ENCODE measurements at places on chromosomes 12 and 14. TPM values are rescaled to one million over a fixed set of nuclear protein-coding genes. Genes with fewer than 3 reads are reported as not detected.

- DNase-seq = no peak
Observed at GRCh38 chr12:1934831-1935230, 16.4 kb upstream of the CACNA2D4 start.

- peak; percentile 60 for DNase-seq
Observed at GRCh38 chr14:31038521-31039166, 12.5 kb upstream of the STRN3 start.

GRCh38 chr12:56722832-56723231, 2.3 kb downstream of the NACA start:
- DNase-seq = no peak

FAIM2 gene
- total RNA-seq = 7.5 TPM

DNA sequence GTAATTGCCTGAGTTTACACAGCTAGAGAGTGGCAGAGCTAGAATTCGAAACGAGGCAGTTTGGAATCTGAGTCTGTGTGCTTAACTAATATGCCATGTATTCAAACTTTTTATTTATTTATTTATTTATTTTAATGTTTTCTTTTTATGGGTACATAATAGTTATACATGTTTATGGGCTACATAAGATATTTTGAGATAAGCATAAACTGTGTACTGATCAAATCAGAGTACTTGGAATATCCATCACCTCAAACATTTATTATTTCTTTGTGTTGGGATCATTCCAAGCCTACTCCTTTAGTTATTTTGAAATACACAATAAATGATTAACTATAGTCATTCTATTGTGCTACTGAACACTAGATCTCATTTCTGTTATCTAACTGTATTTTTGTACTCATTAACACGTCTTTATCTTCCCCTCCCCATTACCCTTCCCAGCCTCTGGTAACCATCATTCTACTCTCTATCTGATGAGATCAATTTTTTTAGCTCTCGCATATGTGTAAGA, 7.4 kb upstream of the KRT81 start:
- DNase-seq = no peak

MGAT4C gene
- total RNA-seq = 0.34 TPM

DNA sequence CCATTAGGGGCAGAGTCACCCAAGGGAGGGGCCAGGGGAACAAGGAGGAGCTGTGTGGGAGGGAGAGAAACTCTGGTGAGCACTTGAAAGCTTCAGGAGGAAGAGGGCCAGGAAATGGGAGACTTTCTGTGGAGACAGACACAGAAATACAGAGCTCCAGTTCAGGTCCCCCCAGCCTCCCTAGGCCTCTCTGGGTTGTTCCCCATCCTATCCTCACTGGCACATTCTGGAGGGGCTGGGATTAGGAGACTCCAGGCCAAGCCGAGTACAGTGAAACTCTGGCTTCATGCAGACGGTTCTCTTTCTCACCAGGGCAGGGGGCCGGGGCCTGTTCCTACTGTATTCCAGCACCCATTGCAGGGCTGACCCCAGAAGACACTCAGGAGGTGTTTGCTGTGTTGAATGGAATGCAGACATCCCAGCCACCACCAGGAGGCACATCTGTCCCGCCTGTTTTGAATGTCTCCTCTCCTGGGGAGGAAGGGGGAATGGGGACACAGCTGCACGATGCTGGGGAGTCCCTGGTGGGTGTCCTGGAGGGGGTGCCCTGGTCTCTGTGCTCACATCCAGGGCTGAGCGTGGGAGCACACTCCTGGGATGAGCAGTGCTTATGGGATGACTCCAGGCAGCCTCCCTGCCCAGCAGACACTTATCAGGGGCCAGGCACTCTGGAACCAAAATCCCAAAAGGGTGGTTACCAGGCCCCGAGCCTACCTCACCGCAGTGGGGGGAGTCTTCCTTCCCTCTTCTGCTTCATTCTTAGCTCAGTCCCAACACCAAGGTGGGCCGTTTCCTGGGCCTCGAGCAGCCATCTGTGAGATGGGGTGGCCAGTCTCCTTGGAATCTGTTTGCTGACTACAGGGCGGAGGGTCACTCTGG, 5.5 kb upstream of the KRT84 start:
- DNase-seq = no peak

CLEC9A gene
- total RNA-seq = not detected

GRCh38 chr12:9135903-9136310, 20.2 kb upstream of the A2M start:
- no peak for DNase-seq

DNA sequence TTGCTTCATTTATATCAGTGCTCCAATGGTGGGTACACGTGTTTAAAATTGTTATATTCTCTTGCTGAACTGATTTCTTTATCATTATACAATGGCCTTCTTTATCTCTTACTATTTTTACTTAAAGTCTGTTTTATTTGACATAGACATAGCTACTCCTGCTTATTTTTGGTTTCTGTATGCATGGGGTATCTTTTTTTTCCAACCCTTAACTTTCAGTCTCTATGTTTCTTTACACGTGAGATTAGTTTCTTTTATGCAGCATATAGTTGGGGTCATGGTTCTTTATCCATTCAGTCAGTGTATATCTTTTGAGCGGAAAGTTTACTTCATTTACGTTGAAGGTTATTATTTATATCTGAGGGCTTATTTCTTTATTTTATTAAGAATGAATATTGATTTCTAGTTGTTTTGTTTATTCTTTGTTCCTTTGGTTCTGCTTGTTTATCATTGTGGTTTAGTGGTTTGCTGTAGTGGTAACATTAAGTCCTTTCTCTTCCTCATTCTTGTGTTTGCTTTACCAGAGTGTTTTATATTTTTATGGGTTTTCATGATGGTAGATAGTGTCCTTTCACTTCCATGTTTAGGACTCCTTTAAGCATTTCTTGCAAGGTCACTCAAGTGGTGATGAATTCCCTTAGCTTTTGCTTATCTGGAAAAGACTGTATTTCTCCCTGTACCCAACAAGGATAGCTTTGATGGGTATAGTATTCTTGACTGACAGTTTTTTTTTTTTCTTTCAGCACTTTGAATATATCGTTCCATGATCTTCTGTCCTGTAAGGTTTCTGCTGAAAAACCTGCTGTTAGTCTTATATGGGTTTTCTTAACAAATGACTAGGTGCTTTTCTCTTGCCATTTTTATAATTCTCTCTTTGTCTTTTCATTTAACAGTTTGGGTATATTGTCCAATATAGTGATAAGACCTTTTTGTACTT, 38.3 kb upstream of the FAR2 start:
- no peak for DNase-seq

GRCh38 chr12:117679776-117680175, 289.0 kb downstream of the KSR2 start:
- DNase-seq = no peak

KRT71 gene
- not detected for total RNA-seq

MYBPC1 gene
- 0.13 TPM for total RNA-seq
